ENCODE measurements at places on chromosomes 5 and 9.

GRCh38 chr9:124828489-124829333, 24.5 kb upstream of the WDR38 start:
- no peak for DNase-seq

DNA sequence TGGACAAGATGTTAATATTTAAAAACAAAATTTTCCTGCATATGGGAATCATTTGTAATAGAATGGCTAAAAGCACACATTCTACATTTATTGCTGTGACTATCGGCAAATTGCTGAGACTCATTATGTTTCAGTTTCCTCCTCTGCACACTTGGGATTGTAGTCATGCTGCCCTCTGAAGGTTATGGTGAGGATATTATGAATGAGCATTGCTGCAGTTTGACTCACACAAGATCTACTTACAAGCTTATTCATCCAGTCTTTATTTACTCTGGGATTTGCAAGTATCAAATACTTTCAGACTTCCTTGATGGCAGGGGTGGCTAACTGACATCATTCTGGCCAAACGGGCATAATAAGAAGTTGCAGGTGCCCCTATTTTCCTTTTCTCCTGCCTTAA, 9.5 kb upstream of the NFIL3 start:
- DNase-seq: peak; percentile 83

GRCh38 chr9:138020795-138021182, 143.2 kb downstream of the CACNA1B start:
- no peak for DNase-seq

- DNase-seq: peak; percentile 62
These were observed 9.3 kb upstream of the ANKDD1B start for GRCh38 chr5:75601996-75602395.

- DNase-seq: no peak
These were observed 2.6 kb downstream of the IRX1 start for GRCh38 chr5:3598207-3598606.

DNA sequence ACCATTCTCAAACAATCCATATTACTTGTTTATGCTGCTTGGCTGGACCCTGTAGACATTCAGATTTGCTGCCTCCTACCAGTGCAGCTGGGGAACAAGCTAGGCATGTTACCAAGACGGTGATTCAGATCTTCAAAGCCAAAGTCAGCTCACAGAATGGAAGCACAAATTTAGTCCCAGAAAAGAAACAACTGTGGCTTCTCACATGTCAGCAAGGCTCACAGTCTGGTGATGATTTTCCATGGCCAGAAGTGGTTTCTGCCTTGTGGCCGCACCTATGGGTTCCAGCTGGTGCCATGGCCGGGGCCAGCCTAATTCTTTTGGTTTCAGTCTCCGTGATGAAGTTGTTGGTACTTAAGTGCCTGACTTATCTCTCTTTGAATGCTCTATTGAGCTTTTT, 182.2 kb downstream of the TMC1 start:
- no peak for DNase-seq

DNA sequence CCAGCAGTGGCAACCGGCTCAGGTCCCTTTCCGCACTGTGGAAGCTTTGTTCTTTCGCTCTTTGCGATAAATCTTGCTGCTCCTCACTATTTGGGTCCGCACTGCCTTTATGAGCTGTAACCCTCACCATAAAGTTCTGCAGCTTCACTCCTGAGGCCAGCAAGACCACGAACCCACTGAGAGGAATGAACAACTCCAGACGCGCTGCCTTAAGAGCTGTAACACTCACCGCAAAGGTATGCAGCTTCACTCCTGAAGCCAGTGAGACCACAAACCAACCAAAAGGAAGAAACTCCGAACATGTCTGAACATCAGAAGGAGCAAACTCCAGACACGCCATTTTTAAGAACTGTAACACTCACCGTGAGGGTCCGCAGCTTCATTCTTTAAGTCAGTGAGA, 103.5 kb downstream of the GLIS3 start:
- DNase-seq: no peak

DNA sequence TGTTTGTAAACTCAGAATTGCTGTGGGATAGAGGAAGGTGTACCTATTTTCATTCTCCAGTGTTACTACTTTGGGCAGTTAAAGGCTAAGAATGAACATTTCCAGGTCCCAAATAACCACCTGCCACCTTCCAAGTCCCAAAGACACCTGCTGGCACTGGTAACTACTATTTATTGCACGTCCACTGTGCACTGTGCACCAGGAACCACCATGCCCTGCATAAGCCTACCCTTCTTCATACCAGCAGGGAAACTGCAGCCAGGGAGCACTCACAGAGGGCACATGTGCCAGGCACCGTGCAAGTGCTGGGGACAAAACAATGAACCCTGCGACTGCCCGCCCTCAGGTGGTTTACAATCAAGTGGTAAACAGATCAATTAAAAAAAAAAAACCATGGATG, 34.9 kb downstream of the RAPGEF1 start:
- no peak for DNase-seq

All from retinal pigment epithelial cell (primary cell).